Activated T-helper 1 cell treated with Interleukin-2 at 50 U/mL for 16 hours (primary cell): ENCODE measurements at places on chromosomes 16 and 17.

DNA sequence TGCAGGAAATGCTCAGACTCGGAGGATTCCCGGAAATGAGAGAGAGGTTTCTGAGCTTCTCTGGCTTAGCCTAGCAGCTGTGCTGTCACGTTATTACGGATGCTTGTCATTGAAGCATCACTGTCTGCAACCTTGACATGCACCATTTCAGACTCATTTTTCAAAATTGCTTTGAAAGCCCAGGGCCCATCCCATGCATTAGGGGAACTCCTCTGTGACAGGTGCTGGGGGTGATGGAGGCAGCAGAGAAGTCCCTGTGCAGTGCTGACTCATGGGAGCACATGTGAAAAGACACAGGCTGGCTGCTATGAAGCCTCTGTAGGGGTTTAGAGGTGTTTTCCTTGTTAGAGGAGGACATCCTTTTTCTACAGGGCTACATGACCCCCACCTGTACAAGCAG, 214.0 kb upstream of the MPHOSPH6 start:
- DNase-seq: no peak

DNA sequence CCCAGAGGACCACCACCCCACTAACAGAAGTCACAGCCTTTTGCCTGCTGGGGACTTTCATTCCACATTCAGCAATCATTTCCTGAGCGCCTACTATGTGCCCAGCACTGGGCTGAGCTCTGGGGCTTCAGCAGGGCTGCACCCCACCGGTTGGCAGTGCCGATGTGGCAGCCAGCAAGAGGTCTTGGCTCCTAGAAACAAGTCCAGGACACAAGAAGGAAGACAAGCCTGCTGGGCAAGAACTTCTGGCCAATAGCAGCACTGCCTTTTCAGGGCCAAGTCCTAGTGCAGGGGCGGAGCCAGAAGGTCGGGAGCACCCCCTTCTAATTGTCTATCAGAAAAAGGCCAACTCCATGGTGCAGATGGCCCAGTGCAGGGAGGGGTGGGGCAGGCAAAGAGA, 13.0 kb upstream of the HOXB9 start:
- DNase-seq: no peak

- no peak for DNase-seq
These were observed 34.4 kb upstream of the ZCCHC14 start for GRCh38 chr16:87527055-87527724.

- no peak for DNase-seq
These were observed 1.7 kb downstream of the MAP3K3 start for GRCh38 chr17:63623786-63624530.

- no peak for DNase-seq
These were observed 1.1 kb downstream of the CES2 start for GRCh38 chr16:66936462-66936861.

DNA sequence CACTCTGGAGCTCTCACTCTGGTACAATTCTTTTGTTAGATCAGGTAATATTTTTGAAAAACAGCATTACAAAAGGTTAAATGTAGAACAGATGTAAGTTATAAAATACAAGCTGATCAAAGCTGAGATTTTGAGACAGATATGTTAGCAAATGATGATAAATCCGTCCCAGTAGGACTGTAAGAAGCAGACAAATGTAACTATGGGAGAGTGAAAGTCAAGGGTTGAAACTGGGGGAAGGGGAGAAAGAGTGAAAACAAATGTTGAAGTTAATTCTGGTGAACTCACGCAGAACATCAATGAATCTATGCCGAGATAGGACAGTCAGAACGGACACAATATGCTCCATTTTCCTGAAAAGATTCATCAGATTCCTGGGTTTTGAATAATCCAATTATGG, 298.9 kb upstream of the IRX5 start:
- DNase-seq: no peak

- DNase-seq: peak; percentile 52
These were observed 44.5 kb downstream of the LAT start for GRCh38 chr16:29029168-29029994.

- DNase-seq: no peak
These were observed 79.1 kb downstream of the NXN start for GRCh38 chr17:900336-900934.

GRCh38 chr17:81036197-81036941, 1.4 kb downstream of the BAIAP2 start:
- no peak for DNase-seq

- DNase-seq: no peak
These were observed 637 bp downstream of the PLCG2 start for GRCh38 chr16:81779536-81780320.

GRCh38 chr17:34996422-34997285, 16.3 kb downstream of the LIG3 start:
- DNase-seq: no peak

DNA sequence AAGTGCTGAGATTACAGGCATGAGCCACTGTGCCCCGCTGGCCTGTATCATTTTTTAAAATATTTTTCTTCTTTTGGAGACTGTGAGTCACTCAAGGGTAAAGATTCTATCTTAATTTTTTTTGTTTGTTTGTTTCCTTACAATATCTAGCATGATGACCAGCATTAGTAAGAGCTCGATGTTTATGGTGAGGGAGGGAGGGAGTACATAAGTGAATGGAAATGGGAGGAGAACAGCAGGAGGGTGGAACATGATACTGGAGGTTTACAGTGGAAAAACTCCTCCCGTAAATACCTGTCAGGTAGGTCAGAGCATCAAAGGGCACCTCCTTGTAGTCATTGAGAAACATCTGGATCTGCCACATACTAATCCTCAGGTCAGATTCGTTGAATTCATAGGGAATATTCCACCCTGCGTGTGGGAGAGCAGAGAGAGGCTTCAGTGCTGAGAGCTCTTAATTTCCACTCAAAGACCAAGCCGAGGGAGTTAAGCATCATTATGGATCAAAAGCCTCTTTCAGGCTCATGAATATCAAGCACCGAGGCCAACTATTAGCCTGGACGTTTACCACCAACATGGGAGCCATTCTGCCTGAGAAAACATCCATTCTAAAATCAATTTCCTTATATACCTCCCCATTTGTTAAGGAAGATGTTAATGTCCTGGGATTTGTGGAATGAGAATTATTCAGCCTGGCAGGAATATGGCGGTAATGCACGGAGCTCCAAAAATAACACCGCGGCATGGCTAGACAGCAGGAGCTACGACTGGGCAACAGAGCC, 51.8 kb downstream of the LYRM1 start:
- no peak for DNase-seq

DNA sequence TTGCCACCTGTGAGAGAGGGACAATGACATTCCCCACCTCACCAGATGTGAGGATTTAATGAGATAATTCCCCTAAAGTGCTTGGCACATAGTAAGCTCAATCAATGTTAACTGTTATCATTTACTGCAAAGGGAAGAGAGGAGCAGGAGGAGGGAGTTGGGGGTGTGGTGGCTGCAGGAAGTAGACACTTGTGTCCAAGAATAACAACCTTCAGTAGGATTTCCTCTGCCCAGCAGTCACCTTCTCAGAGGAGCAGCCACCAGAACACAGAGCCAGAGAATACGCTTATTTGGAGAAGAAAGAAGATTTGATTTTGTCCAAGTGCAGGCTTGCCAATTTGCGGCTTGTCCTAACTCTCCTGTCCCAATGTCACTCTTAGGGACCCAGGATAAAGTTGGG, 10.2 kb downstream of the CBX4 start:
- no peak for DNase-seq

GRCh38 chr17:57174591-57174990, 81.7 kb upstream of the MSI2 start:
- DNase-seq: no peak

DNA sequence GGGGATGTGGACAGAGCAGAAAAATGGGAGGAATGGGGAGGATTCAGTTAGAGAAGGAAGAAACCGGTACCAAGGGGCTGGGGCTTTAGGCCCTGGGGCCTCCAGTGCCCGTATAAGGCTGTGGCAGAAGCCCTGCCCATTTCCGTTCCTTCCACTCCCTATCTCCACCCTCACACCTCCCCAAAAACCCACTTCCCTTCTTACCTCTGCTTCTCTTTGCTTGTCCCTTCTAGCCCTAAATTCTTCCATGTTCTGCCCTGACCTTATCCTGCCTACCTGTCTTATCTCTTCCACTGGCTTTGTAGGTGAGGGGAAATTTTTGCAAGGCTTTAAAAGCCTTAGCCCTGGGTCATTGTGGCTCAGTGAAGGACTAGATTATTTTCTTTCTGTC, 4.1 kb downstream of the RNF167 start:
- DNase-seq: peak; percentile 43

DNA sequence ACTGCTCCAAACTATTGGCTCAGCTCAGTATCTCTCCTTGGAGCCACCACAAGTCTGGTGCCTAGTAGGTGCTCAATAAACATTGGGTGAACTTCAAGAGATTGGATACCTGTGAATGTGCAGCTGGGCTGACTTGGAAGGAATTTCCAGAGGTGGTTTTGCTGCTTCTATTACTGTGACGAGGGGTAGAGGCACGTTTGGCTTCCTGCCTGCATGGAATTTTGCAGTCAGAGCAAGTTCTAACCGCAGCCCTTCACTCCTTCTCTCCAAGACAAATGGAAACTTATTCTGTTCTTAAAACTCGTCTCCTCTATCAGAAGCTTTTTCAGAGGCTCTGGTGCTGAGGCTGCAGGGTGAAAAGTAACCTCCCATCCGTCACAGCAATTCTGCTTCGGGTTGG, 342.5 kb downstream of the CPPED1 start:
- DNase-seq: no peak
